Spleen (tissue), 13 donors: ENCODE measurements at places on chromosomes 3 and 15. TPM values are rescaled to one million over a fixed set of nuclear protein-coding genes. Genes with fewer than 3 reads are reported as not detected.

CHL1 gene
- 11.9 TPM for total RNA-seq

ZIC4 gene
- not detected for total RNA-seq

EIF2A gene
- 149 TPM for total RNA-seq

FSIP1 gene
- total RNA-seq: 0.79 TPM

INSYN1 gene
- 0.74 TPM for total RNA-seq

AADACL2 gene
- total RNA-seq: not detected

TGM4 gene
- not detected for total RNA-seq

DNA sequence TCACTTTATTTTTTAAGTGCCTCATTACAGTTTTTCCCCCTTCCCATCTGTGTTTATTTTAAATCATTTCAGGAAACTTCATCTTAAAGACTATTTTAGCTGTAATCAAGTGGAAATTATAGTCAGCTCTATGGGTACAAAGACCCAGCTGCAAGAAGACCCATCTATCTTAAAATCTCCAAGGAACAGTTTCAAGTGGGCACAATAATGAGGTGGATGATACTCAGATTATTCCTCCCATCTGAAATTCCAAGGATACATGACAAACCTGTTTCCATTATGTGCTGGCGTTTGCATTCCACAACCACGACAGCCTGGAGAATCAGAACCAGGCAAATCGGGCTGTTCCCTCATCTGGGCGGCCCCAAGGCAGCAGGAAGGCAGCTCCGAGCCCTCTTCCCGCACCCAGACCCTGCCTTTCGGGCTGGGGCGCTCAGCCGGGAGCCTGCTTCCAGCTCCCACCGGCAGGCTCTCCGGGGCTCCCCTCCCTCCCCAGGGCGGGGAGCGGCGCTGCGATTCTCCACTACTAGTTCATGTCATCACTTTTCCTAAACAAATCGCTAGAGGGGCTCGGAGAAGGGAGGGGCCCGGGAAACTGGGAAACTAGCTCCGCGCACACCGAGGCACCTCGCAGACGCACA, at the start of gene MGLL:
Gene MGLL, minus strand, starts transcription at position 475 of the 641 bp plus-strand sequence. Its CDS starts 197 bp downstream, at position 278.
- peak within 1 kb of the TSS; percentile 69 for H3K27ac ChIP-seq
- H3K4me1 ChIP-seq: peaks cover 54% of the 10 kb centered on the region
- DNase-seq: peak; percentile 82
- H3K4me3 ChIP-seq: peak within 1 kb of the TSS; percentile 84
- H3K27me3 ChIP-seq: peaks cover 9% of the 10 kb centered on the region

GRCh38 chr3:77068808-77069207, 28.9 kb downstream of the ROBO2 start:
- no peak overlapping the region for H3K27ac ChIP-seq
- no peaks in the 10 kb centered on the region for H3K27me3 ChIP-seq
- DNase-seq: no peak
- no peaks in the 10 kb centered on the region for H3K36me3 ChIP-seq
- no peaks in the 10 kb centered on the region for H3K4me1 ChIP-seq

- H3K27me3 ChIP-seq: no peaks in the 10 kb centered on the region
- peaks cover 3% of the 10 kb centered on the region for H3K4me1 ChIP-seq
- no peak for DNase-seq
- H3K4me3 ChIP-seq: no peak overlapping the region
Measured at GRCh38 chr15:22780267-22780666, 6.2 kb upstream of the NIPA1 start.

- no peak overlapping the region for H3K4me3 ChIP-seq
- no peaks in the 10 kb centered on the region for H3K27me3 ChIP-seq
- H3K36me3 ChIP-seq: peaks cover 4% of the 10 kb centered on the region
- DNase-seq: no peak
- H3K27ac ChIP-seq: peak overlapping the region; percentile 100
Measured at GRCh38 chr15:31358957-31359701, 32.5 kb downstream of the KLF13 start.

- no peaks in the 10 kb centered on the region for H3K4me1 ChIP-seq
- DNase-seq: no peak
- no peaks in the 10 kb centered on the region for H3K27me3 ChIP-seq
Measured at GRCh38 chr3:49533786-49534519, 20.3 kb upstream of the BSN start.

GRCh38 chr3:39108200-39108710, 775 bp downstream of the TTC21A start:
- peak overlapping the region; percentile 85 for H3K4me3 ChIP-seq
- no peaks in the 10 kb centered on the region for H3K36me3 ChIP-seq
- no peak for DNase-seq
- peak overlapping the region; percentile 89 for H3K27ac ChIP-seq
- no peaks in the 10 kb centered on the region for H3K27me3 ChIP-seq
- peaks cover 58% of the 10 kb centered on the region for H3K4me1 ChIP-seq

- peaks cover 41% of the 10 kb centered on the region for H3K4me1 ChIP-seq
- no peaks in the 10 kb centered on the region for H3K27me3 ChIP-seq
- peak overlapping the region; percentile 92 for H3K27ac ChIP-seq
- H3K36me3 ChIP-seq: no peaks in the 10 kb centered on the region
- DNase-seq: no peak
Measured at GRCh38 chr3:183698756-183699155, 1.2 kb downstream of the YEATS2 start.

- no peaks in the 10 kb centered on the region for H3K36me3 ChIP-seq
- no peak overlapping the region for H3K4me3 ChIP-seq
- H3K4me1 ChIP-seq: no peaks in the 10 kb centered on the region
- DNase-seq: no peak
- no peak overlapping the region for H3K27ac ChIP-seq
Measured at GRCh38 chr3:78337801-78338211, 1297.9 kb downstream of the ROBO2 start.

- H3K27ac ChIP-seq: no peak overlapping the region
- H3K36me3 ChIP-seq: no peaks in the 10 kb centered on the region
- no peaks in the 10 kb centered on the region for H3K27me3 ChIP-seq
- peaks cover 17% of the 10 kb centered on the region for H3K4me1 ChIP-seq
Measured at GRCh38 chr3:117722856-117723255, 1013.3 kb downstream of the TUSC7 start.

GRCh38 chr3:128861491-128861890, 17.9 kb upstream of the ACAD9 start:
- no peaks in the 10 kb centered on the region for H3K36me3 ChIP-seq
- H3K27ac ChIP-seq: no peak overlapping the region
- DNase-seq: no peak
- no peak overlapping the region for H3K4me3 ChIP-seq

DNA sequence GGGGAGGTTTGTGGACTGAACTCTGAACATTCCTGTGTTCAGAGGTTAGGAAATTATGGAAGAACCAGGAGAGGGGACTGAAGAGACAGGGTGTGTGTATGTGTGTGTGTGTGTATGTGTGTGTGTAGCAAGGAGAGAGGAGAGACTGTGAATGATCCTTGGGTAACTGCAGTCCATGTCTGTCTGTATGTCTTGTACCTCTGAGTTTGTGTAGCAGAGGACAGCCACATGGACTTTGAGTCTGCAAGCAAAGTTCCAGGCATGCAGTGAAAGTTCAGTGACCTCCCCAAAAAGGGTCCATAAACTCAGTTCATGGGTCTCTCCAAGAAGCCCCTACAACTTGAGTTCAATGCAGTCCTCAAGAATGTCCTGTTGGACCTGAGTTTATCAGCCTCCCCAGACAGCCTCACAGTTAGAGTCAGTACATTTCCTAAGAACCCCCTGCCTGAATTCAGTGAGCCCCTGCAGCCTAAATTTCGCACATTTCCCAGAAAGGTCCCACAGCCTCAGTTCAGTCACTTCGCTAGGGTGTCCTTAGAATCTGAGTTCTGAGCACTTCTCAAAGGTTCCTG, 28.3 kb upstream of the HERC1 start:
- H3K4me1 ChIP-seq: peaks cover 8% of the 10 kb centered on the region
- H3K27me3 ChIP-seq: no peaks in the 10 kb centered on the region
- no peaks in the 10 kb centered on the region for H3K36me3 ChIP-seq
- no peak overlapping the region for H3K4me3 ChIP-seq
- DNase-seq: no peak

DNA sequence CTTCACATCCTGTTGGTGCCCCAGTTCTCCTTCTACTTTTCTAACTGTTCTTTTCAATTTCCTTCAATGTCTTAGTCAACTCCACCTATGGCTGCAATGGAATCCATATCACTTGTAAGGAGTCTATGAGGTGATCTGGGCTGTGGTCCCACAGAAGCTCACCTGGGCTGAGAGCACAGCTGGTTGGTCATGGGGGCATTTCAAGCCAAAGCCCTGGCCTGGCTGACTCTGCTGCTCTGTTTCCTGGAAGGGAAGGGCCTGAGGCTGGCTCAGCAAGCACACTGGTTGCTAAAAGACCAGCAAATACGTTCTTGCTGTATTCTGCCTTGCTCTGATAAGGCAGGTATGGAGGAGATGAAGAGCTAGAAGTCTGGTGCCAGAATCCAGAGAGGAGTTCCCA, 29.0 kb downstream of the AMOTL2 start:
- no peaks in the 10 kb centered on the region for H3K4me1 ChIP-seq
- no peak overlapping the region for H3K4me3 ChIP-seq
- no peaks in the 10 kb centered on the region for H3K27me3 ChIP-seq
- no peak overlapping the region for H3K27ac ChIP-seq
- peak; percentile 54 for DNase-seq

DNA sequence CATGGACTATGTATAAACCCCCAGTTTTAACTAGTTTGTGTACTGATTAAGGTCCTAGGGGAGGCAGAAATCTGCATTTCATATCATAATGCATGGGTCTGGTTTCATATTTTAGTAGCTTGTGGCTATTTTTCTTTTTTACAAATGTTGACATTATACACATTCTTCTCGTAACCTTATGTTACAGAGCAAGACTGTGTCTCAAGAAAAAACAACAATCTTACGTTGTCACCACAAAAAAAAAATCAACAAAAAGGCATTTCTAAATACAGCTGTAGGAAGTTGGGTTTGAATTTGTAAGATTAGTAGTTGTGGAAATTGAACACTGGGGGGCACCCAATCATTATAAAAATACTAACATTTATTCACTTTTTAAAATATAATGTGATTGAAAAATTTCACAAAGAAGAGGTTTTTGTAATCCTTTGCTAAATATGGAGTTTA, 17.9 kb downstream of the SERP1 start:
- no peaks in the 10 kb centered on the region for H3K27me3 ChIP-seq
- no peak overlapping the region for H3K4me3 ChIP-seq
- no peak for DNase-seq
- no peaks in the 10 kb centered on the region for H3K36me3 ChIP-seq
- no peaks in the 10 kb centered on the region for H3K4me1 ChIP-seq

GRCh38 chr3:60053526-60054265, 1003.9 kb upstream of the CFAP20DC start:
- H3K4me1 ChIP-seq: no peaks in the 10 kb centered on the region
- H3K4me3 ChIP-seq: no peak overlapping the region
- no peaks in the 10 kb centered on the region for H3K36me3 ChIP-seq
- no peak for DNase-seq
